ENCODE measurements at places on chromosomes 13 and 19.

DNA sequence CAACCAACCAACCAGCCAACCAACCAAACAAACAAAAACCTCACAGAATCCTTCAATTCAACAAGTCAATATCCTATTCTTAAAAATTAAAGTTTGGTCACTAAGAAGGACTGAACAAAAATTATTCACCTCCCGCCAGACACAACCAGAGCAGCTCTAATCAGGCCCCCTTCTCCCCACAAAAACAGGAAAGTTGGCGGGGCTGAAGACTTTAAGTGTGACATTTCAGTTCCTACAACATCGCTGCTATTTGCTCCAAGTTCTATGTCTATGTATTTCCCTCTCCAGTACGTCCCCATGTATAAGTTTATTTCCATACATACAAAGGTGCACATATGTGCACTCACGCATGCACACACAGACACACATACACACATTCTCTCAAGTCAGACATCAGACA is 32.8 kb upstream of the STK24 start:
- DNase-seq: no peak

DNA sequence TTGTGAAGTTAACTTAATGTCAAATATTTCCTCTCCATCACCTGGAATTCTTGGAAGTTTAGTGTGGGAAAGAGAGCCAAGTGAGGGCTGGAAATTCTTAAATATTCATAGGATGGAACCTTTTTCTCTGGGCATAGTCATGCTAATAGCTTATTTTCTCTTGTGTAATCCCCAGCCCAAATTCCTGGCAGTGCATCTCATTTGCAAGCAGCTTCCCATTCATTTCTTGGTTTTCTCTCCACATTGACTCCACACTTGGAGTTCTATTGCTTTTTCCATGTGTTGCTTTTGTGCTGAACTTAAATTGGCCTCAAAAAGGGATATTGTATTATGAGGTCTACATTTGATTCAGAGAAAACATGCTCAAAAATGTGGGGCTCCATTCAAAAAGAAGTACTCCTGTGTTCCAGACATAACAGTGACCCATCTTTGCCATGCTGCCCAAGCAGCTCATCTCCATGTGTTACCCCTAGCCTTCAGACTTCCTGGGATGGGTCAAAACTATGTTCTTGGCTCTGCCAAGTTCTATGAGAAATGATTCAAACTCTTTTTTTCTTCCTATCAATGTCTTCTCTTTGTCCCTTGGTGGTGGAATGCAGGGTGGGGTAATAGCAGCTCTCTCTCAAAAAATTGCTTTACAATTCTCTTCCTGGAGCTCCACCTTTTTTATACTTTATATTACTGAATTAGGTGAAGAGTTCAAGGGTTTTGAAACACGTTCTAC is 2471.5 kb downstream of the PCDH9 start:
- no peak for DNase-seq

GRCh38 chr19:19120308-19121231 is 17.7 kb downstream of the TMEM161A start:
- DNase-seq: no peak

GRCh38 chr19:58227964-58228584 is 640 bp upstream of the ZNF544 start:
- peak; percentile 48 for DNase-seq

- no peak for DNase-seq
Measured at GRCh38 chr13:31073859-31074718, 87.6 kb downstream of the HSPH1 start.

- no peak for DNase-seq
Measured at GRCh38 chr13:37342205-37342604, 236.7 kb upstream of the CSNK1A1L start.

DNA sequence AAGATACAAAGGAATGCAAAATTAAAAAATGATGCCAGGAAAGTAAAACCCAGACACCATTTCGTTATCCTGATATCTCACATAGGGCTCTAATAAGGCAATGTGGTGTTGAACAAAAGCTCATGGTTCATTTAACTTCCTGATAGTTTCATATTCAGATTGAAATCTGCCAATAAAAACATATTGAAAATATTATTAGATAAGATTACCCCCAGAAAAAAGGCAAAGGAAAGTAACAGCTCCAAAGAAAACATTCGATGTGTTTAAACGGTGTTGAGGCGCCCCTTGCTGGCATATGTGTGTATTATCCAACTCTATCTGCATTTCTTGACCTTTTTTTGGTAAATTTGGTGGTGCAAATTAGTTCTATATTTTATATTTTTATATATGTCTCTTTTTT is 75.9 kb downstream of the ESD start:
- DNase-seq: no peak

DNA sequence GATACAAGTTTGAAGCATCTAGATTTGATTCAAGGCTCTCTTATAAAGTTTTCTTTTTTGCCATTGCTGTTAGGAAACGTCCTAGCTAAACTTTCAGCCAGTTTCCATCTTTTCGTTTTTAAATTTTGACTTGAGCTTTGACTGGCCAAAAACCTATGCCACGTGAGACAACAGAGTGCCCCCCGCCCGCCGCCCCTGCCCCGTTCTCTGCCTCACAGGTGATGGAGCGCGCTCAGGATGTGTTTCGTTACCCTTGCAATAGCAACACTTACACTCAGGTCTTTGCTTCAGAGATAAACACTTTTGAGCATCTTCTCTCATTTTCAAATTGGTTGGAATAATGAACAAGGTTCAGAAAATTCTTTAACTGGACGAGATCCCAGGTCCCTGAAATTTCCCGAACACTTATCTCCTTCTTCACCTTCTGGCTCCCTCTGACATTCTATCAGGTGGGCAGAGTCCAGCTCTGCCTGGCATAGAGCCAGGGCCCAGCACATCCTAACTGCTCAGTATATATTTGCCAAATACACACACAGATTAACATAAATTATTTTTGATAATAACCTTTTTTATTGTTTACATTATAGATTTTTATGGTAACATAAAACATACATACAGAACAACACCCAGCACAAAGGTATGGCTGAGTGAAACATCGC is 301.1 kb downstream of the IRS2 start:
- no peak for DNase-seq
